ENCODE measurements at places on chromosomes 6 and 20.

DNA sequence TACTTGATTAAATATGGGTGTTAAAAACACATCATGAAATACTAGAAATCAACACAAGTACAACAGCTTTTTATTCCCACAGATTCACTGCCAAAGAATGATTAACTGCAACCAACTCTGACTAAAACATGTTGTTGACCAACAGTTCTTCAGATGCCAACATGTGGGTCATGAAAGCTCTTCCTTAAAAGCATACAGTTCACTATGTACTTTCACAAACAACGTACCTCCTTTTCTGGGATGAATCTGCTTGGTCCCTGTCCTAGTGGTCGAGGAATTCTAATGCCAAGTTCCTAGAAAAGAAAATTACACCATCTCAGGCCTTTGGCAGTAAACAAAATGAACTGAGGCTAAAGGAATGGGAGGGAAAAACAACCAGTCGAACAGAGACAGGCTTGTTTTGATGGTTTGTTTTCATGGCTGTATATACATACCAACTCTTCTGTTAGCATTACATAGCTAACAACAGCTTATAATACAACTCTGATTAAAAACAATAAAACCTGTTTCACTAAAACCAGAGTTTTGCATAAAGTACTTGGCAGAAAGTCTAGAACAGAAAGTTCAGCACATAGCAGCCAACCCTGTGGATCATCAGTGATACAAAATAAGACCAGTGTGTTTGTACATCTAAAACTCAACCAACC lies 92.5 kb downstream of the SESN1 start:
- DNase-seq, result no peak

DNA sequence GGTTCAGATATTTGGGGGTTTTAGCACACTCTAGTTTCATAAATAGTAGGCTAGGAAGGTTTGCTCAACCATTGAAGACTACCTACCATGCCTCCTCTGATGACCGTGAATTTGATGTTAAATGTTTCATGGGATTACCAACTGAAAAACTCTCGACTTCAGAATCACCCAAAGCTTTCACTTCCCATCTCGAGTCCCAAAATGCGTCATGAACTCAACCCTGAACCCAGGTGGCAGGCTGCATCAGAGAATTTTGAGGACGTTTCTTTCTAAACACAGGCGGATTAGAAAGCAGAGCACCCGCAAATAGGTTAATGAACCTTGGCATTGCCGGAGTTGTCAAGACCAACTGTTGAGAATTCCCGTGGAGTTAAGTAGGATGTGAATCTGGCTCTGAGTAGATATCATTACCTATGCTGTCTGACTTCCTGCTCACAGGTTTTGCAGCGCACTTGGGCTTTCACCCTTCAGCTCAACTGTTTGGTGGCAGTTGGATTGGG lies 98.4 kb upstream of the ADTRP start:
- DNase-seq, result no peak

DNA sequence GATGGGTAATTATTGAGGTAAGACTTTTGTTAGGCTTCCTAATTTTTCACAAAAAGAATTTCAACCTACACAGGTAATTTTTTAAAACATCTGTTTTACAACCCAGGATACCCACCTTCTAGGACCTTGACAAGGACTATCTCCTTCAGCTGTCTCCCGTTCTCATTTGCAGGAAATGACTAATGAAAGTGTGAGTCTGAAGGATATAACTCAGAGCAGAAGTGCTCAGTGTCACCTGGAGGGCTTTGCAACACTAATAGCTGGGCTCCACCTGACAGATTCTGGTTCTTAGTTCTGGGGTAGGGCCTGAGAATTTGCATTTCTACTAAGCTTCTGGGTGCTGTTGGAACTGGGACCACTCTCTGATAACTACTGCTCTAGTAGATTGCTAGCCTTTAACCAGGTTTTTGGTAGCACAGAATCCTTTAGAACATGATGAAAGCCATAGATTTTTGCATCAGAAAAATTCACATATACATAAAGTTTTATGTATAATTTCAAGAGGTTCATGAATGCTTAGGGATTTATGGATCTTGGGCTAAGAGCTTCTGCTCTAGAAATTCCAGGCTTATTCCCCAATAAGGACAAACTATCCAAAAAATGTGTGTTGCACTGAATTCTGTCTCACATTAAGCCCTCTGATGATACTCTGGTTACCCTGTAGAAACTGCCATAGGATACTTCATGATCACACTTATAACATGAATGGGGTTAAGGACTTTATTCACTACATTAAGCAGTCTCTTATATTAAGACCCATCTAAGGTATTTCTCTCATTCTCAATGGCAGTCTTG lies 30.3 kb downstream of the AK9 start:
- no peak for DNase-seq

DNA sequence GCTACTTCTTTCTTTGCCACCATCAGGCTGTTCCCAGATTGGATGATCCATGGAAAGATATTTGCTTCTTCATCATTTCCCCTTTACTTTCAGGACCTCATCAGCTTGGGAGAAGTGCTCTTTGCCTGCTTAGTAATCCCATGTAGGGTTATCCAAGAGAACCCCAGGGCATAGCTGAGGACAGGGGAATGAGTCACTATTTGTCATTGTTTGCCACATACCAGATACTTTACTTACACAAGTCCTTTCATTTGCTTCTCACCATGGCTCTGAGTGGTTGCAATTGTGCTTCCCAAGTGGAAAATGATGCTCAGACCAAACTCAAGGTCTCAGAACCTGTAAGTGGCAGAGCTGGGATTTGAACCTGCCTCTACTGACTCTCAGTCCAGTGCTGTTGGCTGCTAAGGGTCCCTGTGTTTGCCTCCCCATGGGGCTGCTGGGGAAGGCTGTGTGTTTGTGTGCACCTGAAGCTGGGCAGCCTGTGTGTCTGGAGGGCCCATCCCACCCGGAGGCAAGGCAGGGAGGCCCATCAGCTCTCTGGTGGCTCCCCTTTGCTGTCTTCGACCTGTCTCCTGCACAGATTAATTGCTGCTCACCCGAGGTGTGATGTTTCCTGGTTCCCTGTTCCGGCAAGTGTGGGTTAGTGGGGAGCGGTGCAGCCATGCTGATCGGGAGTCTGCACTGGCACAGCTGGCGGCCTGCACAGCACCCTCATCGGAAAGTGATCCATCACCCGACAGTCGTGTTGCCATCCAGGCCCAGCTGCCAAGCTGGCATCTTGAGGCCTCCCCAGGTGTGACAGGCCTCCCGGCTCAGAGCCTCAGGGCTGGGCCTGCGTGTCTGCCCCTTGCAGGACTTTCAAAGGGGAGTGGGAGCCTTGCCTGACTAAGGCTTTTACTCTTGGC lies 228.8 kb downstream of the DHX35 start:
- no peak for DNase-seq

DNA sequence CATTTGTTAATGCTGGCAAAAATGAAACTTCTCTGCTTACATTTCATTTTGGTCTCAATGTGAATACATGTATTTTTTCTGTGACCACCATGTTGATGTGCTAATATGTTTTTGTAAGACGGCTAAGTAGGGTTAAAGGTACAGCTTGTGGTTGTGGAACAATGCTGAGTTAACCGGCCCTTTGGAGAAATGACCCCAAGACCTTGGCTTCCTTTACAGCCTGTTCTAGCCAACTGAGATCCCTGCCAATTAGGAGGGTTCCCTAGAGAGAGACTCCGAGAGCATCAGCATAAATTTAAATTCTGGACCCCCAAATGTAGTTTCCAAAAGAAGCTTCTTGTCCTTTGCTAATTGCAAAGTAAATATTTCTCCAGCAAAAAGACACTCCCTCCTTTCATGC lies 44.4 kb downstream of the RSPO3 start:
- DNase-seq, result no peak

DNA sequence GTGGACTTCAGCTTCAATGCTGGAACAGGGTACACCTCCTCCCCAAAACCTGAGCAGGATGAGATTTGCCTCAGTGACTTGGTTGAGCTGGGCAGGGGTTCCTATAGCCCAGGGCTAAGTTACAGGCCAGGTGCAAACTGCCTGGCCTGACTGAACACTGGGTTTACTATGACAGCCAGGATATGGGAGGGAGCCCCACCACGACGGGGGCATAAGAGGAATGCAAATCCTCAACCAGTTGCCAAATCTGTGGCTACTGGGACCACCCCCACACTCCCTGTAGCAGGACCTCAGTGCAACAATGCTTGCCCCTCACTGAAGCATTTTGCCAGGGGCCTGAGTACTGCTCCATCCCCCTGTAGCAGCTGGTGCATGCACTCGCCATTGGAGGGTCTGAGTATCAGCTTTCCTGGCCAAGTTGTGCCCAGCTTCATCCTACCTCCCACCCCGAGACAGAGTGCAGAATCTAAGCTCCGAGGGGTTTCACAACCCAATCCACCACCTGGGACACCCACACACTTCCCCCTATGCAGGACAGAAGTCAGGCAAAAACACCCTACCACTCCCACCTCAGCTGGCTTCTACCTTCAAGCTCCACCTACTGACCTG lies 27.6 kb downstream of the TREML4 start:
- no peak for DNase-seq

DNA sequence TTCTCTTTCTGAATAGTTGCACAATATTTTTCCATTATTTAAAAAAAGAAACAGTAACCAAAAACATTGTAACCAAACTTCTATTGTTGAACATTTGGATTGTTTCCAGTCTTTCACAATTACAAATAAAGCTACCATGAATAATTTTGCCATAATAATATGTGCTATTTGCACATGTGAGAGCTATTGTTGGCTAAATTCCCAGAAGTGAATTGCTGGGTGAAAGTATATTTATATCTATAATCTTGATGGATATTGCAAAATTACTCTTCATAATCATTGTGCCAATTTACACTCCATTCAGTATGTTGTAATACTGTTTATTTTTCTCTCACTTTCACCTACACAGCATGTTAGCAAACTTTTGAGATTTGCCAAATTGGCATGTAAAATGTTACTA lies 36.6 kb upstream of the SLC22A16 start:
- no peak for DNase-seq

DNA sequence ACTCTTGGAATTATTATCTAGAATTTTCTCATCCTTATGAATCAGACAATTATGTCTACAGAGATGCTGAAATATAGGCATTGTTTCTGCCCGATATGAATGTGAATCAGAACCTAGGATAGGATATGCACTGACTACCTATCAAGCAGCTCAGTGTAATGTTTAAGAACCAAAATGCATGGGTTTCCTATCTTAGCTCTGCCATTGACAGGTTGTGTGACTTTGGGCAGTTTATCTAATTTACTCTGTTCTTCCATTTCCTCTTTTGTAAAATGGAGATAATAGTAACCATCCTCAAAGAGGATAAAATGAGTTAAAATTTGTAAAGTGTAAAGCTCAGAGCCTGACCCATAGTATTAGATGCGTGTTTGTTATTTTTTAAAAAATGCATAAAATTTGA lies 10.2 kb upstream of the AIG1 start:
- no peak for DNase-seq

DNA sequence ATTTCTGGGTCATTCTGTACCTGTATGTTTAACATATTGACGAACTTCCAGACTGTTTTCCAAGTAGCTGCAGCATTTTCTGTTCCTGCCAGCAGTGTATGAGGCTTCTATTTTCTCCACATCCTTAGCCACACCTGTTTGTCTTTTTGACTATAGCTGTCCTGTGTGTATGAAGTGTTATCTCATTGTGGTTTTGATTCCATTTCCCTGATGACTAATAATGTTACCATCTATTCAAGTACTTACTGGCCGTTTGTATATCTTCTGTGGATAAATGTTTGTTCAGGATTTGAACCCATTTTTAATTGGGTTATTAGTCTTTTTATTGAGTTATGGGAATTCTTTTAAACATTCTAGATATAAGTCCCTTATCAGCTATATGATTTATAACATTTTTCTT lies 95.2 kb downstream of the JAG1 start:
- no peak for DNase-seq

GRCh38 chr6:12369355-12369754 lies 79.2 kb downstream of the EDN1 start:
- DNase-seq, result no peak

DNA sequence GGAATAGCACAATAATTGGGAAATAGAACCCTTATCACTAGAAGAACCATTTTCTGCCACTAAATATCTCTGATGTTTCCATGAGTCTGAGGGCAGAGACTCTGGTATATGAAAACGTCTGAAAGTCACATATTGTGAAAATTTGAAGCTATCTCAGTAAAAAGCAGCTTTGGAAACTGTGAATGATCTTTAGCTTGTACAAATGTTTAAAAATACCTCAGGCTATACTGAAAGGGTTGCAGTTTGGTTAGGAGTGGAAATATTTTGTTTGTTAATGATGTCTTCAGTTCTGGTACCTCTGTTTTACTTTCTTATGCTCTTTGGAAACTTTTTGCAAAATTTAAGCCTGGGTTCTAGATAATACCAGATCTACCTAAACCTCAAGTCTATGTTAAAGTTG lies 135.0 kb downstream of the SLC16A10 start:
- no peak for DNase-seq

GRCh38 chr6:169254456-169255316 lies 1.0 kb upstream of the THBS2 start:
- DNase-seq, result no peak

GRCh38 chr6:45813943-45814342 lies 201.7 kb downstream of the CLIC5 start:
- DNase-seq, result no peak

DNA sequence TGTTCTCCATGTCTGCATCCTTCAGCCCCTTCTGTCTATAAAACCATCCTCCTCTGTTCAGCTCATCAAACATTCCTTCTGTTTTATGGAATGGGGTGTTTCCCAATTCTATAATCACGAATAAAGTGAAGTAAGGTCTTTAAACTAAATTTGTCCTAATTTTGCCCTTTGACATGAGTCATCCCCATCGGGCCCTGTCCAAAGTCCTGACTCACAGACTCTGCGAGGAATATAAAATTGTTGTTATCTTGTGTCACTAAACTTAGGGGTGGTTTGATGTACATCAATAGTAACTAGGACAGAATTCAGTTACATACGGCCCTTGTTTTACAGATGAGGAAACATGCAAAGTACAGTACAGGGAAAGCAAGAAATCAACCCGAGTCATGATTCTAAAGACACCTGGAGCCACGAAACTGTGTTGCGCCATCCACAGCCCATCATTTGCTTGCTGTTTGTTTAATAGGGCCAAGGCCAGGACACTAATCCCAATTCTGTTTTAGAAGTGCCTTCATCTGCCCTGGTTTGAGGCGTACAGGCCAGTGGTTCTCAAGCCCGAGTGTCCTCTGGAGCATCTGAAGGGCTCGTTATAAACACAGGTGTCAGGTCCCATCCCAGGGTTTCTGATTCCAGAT lies 2.8 kb downstream of the ACSS1 start:
- DNase-seq, result no peak

- no peak for DNase-seq
These were observed 17.3 kb downstream of the FKBP1A start for GRCh38 chr20:1375515-1375914.

- DNase-seq, result no peak
These were observed 759.2 kb upstream of the ADGRB3 start for GRCh38 chr6:67875877-67876383.

- DNase-seq, result no peak
These were observed 7.8 kb upstream of the MRS2 start for GRCh38 chr6:24394780-24395437.

GRCh38 chr6:136289579-136290409 lies at the start of gene BCLAF1:
TSS of gene BCLAF1 (minus strand) at chr6:136289846. CDS start at chr6:136279866, 9,980 bp downstream.
- DNase-seq, result peak; percentile 99
